Adrenal gland (tissue), 19 donors: ENCODE measurements at places on chromosomes 2 and 18. TPM values are rescaled to one million over a fixed set of nuclear protein-coding genes. Genes with fewer than 3 reads are reported as not detected.

The CLHC1 gene
- polyA plus RNA-seq: 9.8 TPM

The SH3RF3 gene
- polyA plus RNA-seq: 10.0 TPM

The TRPM8 gene
- polyA plus RNA-seq: not detected

The MALL gene
- 1.4 TPM for polyA plus RNA-seq

The TMEM150A gene
- polyA plus RNA-seq: 11.6 TPM

The ELOA2 gene
- not detected for polyA plus RNA-seq

The RAB6C gene
- 0.13 TPM for polyA plus RNA-seq

The B4GALT6 gene
- 8.6 TPM for polyA plus RNA-seq

The NYAP2 gene
- polyA plus RNA-seq: 0.07 TPM

The PAIP2B gene
- 1.0 TPM for polyA plus RNA-seq

The TUBA4B gene
- polyA plus RNA-seq: not detected

The THSD7B gene
- 0.08 TPM for polyA plus RNA-seq

The POTEF gene
- not detected for polyA plus RNA-seq

The KIF5C gene
- polyA plus RNA-seq: 16.0 TPM

The HOXD13 gene
- not detected for polyA plus RNA-seq
